Activated T-cell treated with anti-CD3 and anti-CD28 coated beads for 1 hour (primary cell): ENCODE measurements at places on chromosomes 2 and 18.

DNA sequence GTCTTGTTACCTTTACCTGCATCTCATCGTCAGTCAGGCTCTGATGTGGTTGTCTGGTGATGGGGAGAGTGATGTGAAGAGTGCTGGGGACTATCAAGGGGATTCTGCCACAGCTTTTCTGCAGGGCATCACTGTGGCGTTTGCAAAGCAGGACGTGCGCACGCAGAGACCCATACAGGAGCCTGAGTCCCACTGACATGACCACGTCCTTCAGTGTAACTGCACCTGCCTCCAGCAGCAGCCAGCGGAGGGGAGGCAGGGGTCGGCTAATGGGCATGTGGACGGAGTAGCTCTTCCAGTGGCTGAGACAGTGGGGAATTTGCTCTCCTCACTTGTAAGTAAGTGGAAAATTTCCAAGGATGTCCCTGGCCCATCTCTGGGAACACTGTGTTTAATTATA is 6.5 kb downstream of the ALKAL2 start:
- DNase-seq, result no peak

GRCh38 chr18:74679679-74680076 is 82.0 kb downstream of the ZNF407 start:
- no peak for DNase-seq

DNA sequence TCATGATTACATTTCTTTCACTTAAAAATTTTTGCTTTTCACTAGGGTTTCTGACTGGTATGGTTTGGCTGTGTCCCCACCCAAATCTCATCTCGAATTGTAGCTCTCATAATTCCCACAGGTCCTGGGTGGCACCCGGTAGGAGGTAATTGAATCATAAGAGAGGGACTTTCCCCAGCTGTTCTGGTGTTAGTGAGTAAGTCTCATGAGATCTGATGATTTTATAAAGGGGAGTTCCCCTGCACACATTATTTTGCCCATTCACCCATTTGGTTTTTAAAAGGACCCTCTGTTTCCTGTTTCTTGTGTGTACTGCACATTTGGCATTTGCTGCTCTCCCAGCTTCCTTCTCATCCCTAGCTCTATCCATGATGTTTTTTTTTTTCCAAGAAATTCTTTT is 27.8 kb upstream of the NETO1 start:
- DNase-seq, result no peak

DNA sequence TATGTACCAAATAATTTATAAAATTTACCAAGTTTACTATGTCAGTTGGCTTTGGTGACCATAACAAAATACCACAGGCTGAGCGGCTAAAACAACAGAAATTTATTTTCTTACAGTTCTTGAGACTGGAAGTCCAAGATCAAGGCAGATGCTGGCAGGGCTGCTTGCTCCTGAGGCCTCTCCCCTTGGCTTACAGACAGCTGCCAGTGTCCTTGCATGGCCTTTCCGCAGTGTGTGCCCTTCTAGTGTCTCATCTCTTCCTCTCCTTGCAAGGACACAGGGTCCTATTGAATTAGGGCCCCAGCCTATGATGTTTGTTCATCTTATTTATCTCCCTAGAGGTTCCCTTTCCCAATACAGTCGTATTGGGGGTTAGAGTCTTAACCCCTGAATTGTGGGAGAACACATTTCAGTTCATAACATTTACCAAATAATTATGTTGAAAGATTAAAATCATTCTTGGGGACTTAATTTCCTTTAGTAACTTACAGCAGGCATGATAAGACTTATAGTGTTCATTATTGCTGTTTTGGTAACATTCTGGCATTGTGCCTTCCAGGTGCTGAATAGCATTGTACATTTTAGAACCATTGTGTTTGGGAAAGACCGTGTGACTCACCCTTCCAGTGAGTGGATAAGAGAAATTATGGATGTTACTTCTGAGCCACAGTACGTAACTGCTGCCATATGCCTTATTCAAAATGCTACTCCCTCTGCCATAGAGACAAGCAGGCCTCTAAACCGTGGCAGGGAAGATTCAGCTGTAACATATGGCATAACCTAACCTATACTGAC is 317.5 kb downstream of the TMX3 start:
- DNase-seq, result no peak

DNA sequence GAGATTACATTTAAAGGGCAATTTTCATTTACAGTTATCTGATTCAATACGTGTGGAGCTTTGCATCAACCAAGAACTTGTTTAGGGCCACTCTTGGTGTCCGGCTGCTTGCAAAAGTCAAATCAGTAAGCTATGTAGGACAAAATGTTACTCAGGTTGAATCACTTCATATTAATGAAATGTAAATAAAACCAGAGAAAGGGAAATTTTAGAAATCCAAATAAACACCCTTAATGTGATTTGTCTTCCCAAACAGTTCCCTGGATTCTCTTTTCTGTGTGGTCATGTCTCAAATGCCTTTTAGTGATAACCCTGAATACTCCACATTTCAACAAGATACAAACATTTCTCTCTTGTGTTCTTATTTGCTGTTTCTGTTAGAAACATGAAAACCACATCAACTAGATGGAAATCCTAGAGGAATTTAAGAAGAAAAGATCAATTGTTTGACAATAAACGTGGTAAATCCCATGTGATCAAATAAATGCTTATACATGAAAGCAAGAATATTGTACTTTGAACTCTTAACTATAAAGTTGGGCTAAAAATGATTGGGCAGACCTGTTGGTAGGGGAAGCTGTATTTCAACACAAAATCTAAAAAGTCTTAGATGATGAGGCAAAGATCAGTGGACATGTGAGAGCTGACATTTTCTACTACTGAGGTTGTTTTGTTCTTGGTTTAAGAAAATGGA is 101.3 kb downstream of the CDC42EP3 start:
- DNase-seq, result no peak

- no peak for DNase-seq
These were observed 339.5 kb downstream of the TXNL1 start for GRCh38 chr18:56298935-56299334.

DNA sequence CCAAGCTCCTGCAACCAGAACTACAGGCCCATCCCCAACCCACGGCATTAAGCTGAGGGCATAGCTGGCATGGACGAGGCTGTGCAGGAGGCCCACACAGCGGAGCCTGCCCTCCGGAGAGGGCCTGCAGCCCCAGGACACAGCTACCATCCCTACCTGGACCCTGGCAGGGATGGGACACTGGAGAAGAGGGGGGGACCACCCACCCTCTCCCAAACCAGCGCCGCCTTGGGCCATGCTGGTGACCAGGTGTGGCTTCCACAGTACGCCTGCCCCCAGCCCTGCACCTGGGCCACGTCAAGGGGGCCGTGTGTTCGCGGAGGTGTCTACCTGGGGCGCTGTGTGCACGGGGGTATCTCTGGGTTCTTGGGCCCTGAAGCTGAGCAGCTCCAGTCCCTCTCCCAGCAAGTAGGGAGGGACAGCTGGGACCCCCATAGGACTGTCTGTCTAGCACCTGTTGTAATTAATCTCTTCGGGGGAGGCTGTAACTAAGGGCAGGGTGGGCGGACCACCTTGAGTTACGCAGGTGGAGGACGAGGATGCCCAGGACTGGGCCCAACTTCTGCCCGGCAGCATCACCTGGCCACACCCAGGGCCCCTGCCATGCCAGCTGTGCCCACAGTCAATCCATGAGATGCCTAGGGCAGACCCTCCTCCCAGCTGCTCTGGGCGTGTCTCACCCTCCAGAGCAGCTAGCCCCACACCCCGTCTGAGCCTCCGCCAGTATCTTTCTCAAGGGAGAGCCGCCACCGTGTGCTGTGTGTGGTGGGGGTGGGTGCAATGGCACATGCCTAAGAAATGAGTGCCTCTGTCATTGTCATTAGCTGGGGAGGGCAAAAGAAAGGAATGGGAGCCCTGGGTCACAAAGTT is 18.3 kb downstream of the HS6ST1 start:
- DNase-seq, result no peak

DNA sequence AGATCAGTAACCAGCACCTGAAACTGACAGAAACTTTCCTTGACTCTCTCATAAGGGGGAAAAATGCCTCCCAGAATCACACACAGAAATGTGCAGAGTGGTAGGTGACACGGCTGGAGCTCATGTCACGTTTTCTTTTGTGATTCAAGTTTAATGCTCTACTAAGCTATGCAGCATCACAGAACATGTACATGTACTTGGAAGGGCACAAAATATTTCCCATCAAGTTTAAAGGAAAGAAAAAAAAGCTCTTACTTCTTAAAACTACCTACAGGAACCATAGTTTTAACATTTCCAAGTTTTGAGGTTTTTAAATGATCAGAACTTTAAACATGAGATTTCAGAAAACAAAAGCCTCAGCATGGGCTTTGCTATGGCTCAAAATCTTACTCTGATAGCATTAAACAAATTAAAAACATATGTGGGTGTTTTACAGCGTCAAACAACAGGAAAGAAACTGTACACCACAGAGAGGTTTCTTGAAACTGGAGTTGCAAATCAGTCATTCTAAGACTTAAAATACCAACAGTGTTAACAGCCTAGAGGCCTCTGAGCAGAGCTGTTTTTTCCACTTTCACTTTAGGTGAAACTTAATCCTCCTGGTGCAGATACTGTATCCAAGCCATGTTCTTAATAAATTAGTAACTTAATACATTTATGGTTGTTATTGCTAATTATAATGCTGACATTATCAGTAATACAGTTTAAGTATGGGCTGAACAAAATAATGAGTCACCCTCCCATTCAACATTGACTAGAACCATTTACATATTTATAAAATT is 30.1 kb downstream of the MBP start:
- DNase-seq, result no peak

DNA sequence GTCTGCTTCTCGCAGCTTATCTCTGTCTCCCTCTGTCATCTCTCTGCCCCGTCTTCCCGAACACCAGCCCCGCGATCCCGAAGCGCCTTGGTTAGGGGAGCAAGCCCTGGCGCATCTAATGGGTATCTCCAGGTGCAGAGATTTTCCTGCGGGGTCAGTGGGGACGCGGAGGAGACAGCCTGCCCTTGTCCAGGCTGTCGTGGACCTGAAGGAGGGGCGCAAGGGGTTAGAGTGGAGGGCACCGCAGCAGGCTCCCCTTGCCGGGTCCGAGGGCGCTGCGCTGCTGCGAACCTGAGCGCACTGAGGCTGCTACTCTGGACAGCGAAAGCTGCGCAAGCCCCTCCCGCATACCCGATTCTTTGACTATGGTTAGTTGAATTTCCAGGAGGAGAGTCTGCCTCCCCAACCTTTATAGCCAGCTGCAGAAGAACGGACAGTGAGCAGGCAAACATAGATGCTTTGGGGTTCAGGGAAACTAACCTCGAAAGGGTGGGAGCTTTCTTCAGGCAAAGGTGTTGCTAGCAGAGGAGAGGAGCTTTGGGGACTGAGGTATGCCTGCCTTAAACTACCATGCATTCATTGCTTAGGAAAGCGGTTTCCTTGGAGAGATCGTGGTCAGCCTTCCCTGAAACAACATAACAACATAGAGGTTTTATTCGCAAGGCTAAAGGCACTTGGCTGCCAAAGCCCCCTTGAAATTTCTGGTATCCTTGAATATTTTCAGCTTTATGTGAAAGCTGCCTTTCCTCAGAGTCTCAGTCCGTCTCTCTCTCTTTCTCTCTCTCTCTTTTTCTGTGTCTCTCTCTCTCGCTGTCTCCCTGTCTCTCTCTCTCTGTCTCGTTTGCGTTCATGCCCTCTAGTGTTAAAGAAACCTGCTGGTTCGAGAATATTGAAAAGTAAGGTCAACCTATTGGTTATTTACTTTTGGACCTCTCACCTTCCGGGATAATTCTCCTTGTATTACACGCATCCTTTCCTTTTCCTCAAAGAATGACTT is 1.6 kb downstream of the GALNT13 start:
- DNase-seq, result no peak

DNA sequence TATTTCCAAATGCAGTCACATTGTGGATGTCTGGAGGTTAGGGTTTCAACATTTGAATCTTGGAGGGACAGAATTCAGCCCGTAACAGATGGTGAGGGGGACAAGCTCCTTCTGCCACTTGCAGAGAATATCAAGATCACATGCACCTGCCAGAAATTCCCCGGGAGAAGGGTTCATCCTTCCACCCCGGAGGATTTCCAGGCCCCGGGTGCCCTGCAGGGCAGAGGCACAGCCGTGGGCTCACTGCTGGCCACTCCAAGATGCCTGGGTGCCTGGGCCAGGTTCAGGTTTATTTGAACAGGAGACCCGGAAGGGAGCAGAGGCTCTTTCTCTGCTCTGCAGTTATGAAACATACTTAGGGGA is 38.2 kb upstream of the MGAT4A start:
- DNase-seq, result no peak

DNA sequence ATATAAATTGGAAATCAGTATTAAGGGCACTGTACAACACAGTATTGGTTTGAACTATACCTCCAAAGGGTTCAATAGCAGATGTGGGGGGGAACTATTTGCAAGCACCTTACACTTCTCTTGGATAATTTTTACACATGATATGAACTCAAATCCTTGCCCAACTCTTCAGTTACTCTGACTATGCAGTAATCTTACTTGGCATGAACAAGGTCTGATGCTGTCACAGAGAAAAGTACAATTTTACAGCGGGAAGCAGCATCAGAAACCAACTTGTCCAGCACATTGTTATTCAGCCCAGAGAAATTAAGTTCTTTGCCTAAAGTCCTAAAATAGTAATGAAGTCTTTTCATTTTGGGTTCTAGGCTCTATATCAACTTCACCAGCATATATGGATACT is 98.2 kb downstream of the ZNF521 start:
- no peak for DNase-seq

GRCh38 chr2:145845207-145845894 is 1325.4 kb upstream of the ZEB2 start:
- DNase-seq, result no peak

DNA sequence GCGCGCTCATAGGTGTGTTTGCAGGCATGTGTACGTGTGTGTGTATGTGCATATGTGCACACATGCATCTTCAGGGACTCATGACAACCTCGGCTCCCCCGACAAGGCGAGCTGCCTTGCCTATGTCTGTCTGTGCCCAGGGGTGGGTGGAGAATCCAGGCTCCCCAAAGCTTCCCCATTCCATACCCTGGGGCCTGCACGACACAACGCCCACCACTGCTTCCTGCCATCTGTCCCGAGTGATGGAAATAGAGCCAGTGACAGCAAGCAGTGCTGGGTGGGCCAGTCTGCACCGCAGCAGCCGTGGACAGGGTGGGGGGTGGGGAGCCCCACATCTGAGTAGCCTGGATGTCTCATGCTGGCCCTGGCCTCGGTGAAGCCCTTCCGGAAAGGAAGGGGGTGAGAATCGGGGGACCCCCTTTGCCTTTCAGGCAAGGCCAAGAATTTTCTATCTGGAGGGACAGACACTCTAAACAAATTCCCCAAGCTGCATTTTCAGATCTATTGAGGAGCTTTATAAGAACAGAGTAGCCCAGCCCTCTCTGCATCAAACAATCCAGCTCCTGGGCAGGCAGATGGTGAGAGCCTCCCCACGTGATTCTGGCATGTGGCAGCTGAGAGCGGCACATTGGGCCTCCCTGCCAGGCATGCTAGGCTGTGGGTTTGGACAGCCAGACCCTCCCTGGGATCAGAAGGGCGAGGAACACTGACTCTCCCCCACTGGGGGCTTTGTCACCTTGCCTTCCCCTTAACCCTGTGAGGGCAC is 4.9 kb downstream of the KCNIP3 start:
- DNase-seq, result no peak

GRCh38 chr18:13366962-13367892 is 148.7 kb downstream of the LDLRAD4 start:
- DNase-seq, result no peak

GRCh38 chr2:38076710-38077430 is 919 bp upstream of the CYP1B1 start:
- no peak for DNase-seq
